Thoracic aorta (tissue), 2 donors: ENCODE measurements at places on chromosomes 2 and 18. TPM values are rescaled to one million over a fixed set of nuclear protein-coding genes. Genes with fewer than 3 reads are reported as not detected.
A peak's percentile ranks its signal among the peaks of the same experiment; 100 is the strongest.

DNA sequence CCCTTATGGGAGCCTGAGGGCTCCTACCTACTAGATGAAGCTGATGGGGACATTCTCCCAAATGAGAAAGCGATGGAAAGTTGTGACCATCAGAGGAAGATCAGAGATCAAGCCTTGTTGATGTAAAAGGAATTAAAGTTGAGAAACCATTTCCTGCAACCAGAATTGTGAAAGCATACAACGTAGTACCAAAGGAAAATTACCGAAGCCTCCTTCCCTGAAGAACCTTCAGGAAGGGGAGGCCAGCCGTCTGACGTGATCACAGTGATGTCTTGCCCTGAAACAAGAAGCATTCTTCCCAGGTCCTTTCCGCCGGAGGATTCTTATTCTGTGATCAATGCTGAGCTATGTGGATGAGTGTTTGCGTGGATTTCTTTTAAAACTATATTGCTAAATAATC lies 211.6 kb upstream of the TNP1 start:
- peaks cover 8% of the 10 kb centered on the region for H3K4me1 ChIP-seq
- DNase-seq = no peak
- no peak overlapping the region for H3K4me3 ChIP-seq
- no peak overlapping the region for H3K27ac ChIP-seq

GRCh38 chr2:150472511-150472899 lies 15.0 kb downstream of the RND3 start:
- peak overlapping the region; percentile 26 for H3K27ac ChIP-seq
- H3K4me3 ChIP-seq = no peak overlapping the region
- peaks cover 26% of the 10 kb centered on the region for H3K36me3 ChIP-seq
- H3K27me3 ChIP-seq = no peaks in the 10 kb centered on the region
- peaks cover 8% of the 10 kb centered on the region for H3K4me1 ChIP-seq

- peaks cover 2% of the 10 kb centered on the region for H3K4me1 ChIP-seq
- DNase-seq = no peak
- no peaks in the 10 kb centered on the region for H3K27me3 ChIP-seq
Observed at GRCh38 chr2:134078354-134078753, 175.5 kb upstream of the MGAT5 start.

GRCh38 chr2:135743860-135744259 lies 2.2 kb downstream of the UBXN4 start:
- H3K4me3 ChIP-seq = no peak overlapping the region
- peaks cover 13% of the 10 kb centered on the region for H3K4me1 ChIP-seq
- no peak overlapping the region for H3K27ac ChIP-seq
- H3K27me3 ChIP-seq = no peaks in the 10 kb centered on the region
- H3K36me3 ChIP-seq = no peaks in the 10 kb centered on the region

GRCh38 chr2:190908532-190908931 lies 27.9 kb downstream of the GLS start:
- H3K36me3 ChIP-seq = no peaks in the 10 kb centered on the region
- H3K27me3 ChIP-seq = no peaks in the 10 kb centered on the region
- no peak overlapping the region for H3K27ac ChIP-seq

- H3K27me3 ChIP-seq = no peaks in the 10 kb centered on the region
- no peaks in the 10 kb centered on the region for H3K36me3 ChIP-seq
- no peak overlapping the region for H3K4me3 ChIP-seq
- no peaks in the 10 kb centered on the region for H3K4me1 ChIP-seq
- no peak for DNase-seq
- no peak overlapping the region for H3K27ac ChIP-seq
Observed at GRCh38 chr18:71827301-71827700, 716.8 kb downstream of the CBLN2 start.

DNA sequence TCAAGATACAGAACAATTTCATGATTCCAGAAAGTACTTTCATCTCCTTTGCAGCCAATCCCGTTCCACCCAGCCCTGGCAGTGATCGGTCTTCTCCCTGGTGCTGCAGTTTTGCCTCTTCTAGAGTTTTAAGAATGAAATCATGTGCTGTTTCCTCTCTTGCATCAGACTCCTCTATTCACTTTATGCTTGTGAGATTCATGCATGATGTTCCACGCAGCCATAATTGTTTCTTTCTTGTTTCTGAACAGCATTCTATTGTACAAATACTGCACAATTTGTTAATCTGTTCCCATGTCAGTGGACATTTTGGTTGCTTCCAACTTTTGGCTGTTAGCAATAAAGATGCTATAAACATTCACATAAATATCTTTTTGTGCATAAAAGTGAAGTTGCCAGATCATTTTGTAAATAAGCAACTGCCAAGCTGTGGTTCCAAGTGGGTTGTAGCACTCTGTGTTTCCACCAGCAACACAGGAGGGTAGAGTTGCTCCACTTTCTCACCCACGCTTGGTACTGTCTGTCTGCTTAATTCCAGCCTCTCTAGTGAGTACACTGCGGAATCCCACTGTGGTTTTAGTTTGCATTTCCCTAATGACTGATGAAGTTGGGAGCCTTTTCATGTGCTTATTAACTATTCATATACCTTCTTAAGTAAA lies 104.5 kb downstream of the TWIST2 start:
- H3K4me1 ChIP-seq = no peaks in the 10 kb centered on the region
- no peak for DNase-seq
- H3K27me3 ChIP-seq = no peaks in the 10 kb centered on the region
- H3K36me3 ChIP-seq = no peaks in the 10 kb centered on the region
- H3K27ac ChIP-seq = no peak overlapping the region
- H3K4me3 ChIP-seq = no peak overlapping the region

DNA sequence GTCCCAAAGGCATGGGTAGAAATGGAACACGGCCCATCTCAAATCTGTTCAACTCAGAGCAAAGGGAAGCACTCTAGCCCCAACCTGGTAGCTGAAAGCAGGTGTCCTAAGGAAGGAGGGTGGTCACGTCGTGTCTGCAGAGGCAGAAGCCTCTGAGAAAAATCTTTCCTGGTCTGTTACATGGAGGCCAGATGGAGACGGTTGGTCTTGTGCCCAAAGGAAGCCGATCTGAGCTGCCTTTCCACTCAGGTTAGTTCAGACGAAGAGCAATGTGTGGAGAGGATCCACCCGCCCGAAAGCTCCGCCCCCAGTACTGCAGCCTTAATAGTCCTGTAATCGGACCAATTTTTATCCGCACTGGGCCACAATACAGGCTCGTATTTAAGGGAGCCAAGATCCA lies 54.9 kb upstream of the AMMECR1L start:
- H3K27ac ChIP-seq = no peak overlapping the region
- H3K4me1 ChIP-seq = no peaks in the 10 kb centered on the region
- H3K36me3 ChIP-seq = peaks cover 35% of the 10 kb centered on the region
- DNase-seq = no peak
- no peak overlapping the region for H3K4me3 ChIP-seq
- H3K27me3 ChIP-seq = no peaks in the 10 kb centered on the region

GRCh38 chr2:216838151-216838550 lies 21.7 kb downstream of the TNP1 start:
- no peaks in the 10 kb centered on the region for H3K36me3 ChIP-seq
- no peak for DNase-seq
- H3K4me1 ChIP-seq = peaks cover 24% of the 10 kb centered on the region

- H3K27me3 ChIP-seq = no peaks in the 10 kb centered on the region
- no peak overlapping the region for H3K27ac ChIP-seq
- no peaks in the 10 kb centered on the region for H3K4me1 ChIP-seq
- no peaks in the 10 kb centered on the region for H3K36me3 ChIP-seq
Observed at GRCh38 chr2:129187343-129187742, 792.1 kb upstream of the RAB6C start.

DNA sequence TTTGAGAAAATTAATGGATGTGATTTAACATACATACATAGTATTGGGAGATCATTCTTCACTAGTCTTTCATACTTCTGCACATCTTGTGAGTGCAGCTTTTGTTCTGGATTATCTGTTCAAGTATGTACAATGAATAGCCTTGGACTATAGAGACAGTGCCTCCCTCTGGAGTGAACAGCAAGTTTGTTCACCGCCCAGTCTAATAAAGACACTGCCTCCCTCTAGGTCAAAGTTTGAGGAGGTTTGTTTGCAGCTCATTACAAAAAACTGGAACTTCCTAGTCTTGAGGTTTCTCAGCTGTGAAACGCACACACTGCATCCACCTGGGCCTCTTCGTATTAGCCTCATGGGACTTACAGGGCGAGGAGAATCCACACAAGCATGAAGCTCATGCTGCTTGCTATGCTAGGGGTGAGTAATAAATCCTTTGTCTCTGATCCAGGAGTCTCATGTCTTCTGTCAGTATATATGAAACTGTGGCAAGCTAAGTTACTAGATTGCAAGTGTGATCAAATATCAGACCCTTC lies 26.0 kb upstream of the LAPTM4A start:
- no peak overlapping the region for H3K4me3 ChIP-seq
- H3K36me3 ChIP-seq = no peaks in the 10 kb centered on the region
- H3K27ac ChIP-seq = no peak overlapping the region
- H3K27me3 ChIP-seq = no peaks in the 10 kb centered on the region
- no peaks in the 10 kb centered on the region for H3K4me1 ChIP-seq
- DNase-seq = no peak

GRCh38 chr18:12848405-12848804 lies 35.6 kb downstream of the PTPN2 start:
- H3K27me3 ChIP-seq = no peaks in the 10 kb centered on the region
- H3K4me3 ChIP-seq = no peak overlapping the region
- no peak overlapping the region for H3K27ac ChIP-seq
- no peak for DNase-seq
- H3K36me3 ChIP-seq = no peaks in the 10 kb centered on the region

GRCh38 chr2:237012577-237013267 lies 73.0 kb upstream of the COPS8 start:
- H3K4me1 ChIP-seq = peaks cover 4% of the 10 kb centered on the region
- H3K4me3 ChIP-seq = no peak overlapping the region
- no peaks in the 10 kb centered on the region for H3K36me3 ChIP-seq
- DNase-seq = no peak
- no peaks in the 10 kb centered on the region for H3K27me3 ChIP-seq
- H3K27ac ChIP-seq = no peak overlapping the region

DNA sequence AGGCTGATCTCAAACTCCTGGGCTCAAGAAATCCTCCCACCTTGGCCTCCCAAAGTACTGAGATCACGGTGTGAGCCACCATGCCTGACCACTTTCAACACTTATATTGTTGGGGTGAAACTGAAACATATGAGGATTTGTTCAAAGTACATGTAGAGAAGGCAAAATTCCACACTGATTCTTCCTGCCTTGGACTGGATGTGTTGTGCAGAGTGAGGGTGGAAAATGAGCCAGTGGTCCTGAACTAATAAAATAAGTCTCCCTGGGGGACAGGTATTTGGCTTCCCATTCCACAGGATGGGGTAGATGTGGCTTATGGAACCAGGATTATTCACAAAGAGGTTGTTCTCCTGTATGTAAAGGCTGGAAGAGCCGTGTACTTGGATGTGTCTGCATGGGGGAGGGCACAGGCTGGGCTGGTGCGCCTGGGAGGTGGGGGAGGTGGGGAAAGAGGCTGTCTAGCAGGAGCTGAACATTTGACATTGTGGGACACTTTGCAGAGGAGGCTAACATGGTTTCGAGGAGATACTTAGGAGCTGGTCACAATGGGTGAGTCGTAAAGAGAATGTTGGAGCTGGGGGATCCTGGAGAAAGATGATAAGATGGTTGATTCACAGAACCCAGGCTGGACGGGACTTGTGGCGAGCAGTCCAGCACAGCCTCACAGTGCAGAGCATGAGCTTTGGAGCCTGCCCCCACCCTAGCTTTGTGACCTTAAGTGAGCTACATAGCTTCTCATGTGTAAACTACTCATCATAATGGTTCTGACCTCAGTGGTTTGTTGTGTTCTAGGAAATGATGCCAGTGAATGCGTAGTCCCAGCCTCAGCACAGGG lies at the start of gene TXNDC2:
Gene TXNDC2 (plus strand): TSS at position 804 of the 835 bp plus-strand sequence. CDS start 708 bp downstream, outside the sequence.
- peaks cover 2% of the 10 kb centered on the region for H3K4me1 ChIP-seq
- DNase-seq = no peak
- H3K4me3 ChIP-seq = no peak within 1 kb of the TSS
- no peak within 1 kb of the TSS for H3K27ac ChIP-seq
- H3K27me3 ChIP-seq = no peaks in the 10 kb centered on the region
- H3K36me3 ChIP-seq = no peaks in the 10 kb centered on the region

GRCh38 chr2:223760838-223761502 lies 76.4 kb downstream of the AP1S3 start:
- no peak overlapping the region for H3K27ac ChIP-seq
- no peak overlapping the region for H3K4me3 ChIP-seq
- H3K4me1 ChIP-seq = no peaks in the 10 kb centered on the region

DNA sequence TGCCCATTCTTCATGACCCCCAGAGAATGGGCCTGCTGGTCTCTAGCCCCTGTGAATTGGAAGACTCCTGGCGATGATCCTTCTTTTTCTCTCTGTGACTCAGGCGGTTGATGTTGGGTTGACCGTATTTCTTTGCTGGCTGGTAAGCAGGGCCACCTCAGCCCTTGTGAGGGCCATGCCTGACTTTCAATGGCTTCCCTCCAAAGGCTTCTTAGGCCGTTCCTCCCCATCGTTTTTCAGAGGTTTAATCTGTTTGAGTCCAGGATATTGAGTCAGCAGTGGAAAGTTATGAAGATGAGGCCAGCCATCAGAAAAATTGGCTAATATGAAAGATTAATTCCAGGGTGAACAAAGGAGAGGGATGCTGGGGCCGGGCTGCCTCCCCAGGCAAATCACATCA lies 13.6 kb downstream of the HPCAL1 start:
- no peaks in the 10 kb centered on the region for H3K4me1 ChIP-seq
- no peak overlapping the region for H3K27ac ChIP-seq
- DNase-seq = no peak

- H3K27ac ChIP-seq = no peak overlapping the region
- H3K36me3 ChIP-seq = no peaks in the 10 kb centered on the region
- no peak for DNase-seq
- no peaks in the 10 kb centered on the region for H3K27me3 ChIP-seq
- H3K4me3 ChIP-seq = no peak overlapping the region
Observed at GRCh38 chr2:240304746-240305161, 130.7 kb upstream of the GPC1 start.

The HOXD11 gene
- total RNA-seq = not detected

The SLC5A7 gene
- not detected for total RNA-seq

The SERPINB7 gene
- not detected for total RNA-seq

The HOXD3 gene
- total RNA-seq = 1.2 TPM

The PTRHD1 gene
- 5.4 TPM for total RNA-seq

The LOXHD1 gene
- 0.27 TPM for total RNA-seq

The RUFY4 gene
- total RNA-seq = 0.68 TPM

The ATL2 gene
- total RNA-seq = 22.7 TPM

The CKAP2L gene
- total RNA-seq = not detected

The HOXD1 gene
- not detected for total RNA-seq

The TRIM54 gene
- 0.41 TPM for total RNA-seq

The ABCG5 gene
- not detected for total RNA-seq

The TUBB6 gene
- total RNA-seq = 357 TPM

The ITGB6 gene
- not detected for total RNA-seq
